ENCODE measurements at places on chromosomes 12 and 14.

GRCh38 chr12:5430641-5431603 lies 986 bp upstream of the NTF3 start:
- no peak for DNase-seq

DNA sequence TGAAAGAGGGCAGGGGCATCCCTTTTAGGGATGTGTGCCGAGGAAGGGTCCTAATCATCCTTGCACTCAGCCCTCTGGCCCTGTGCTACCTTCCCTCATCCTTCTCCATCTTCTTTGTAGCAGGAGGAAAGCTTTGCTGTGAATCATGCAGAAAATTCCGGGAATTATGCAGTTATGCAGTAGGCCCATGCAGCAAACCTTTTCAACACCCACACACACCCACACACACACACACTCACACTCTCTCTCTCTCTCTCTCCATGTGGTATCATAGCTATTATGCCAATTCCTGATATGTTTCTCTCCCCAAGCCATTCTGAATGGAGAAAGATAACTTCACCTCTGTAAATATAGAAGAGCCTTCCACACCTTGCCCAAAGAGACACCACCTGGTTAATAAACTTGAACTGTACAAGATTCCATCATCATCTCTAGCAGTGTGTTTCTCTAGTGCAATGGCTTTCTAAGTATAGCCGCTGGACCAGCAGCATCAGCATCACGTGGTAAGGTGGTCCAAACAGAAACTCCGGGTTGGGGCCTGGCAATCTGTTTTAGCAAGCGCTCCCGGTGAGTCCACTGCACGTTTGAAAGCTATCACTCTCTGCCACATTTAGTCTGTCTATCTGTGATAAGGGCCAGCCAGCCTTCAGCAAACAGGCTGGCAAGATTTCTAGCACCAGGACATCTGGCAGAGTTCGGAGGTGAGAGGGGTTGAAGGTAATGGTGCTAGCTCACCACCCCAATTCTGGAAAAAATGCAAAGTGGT lies 57.6 kb downstream of the MDM2 start:
- no peak for DNase-seq

GRCh38 chr14:101288436-101289229 lies 272.7 kb upstream of the DIO3 start:
- DNase-seq: no peak

- no peak for DNase-seq
Measured at GRCh38 chr12:95380997-95381786, 92.8 kb upstream of the METAP2 start.

DNA sequence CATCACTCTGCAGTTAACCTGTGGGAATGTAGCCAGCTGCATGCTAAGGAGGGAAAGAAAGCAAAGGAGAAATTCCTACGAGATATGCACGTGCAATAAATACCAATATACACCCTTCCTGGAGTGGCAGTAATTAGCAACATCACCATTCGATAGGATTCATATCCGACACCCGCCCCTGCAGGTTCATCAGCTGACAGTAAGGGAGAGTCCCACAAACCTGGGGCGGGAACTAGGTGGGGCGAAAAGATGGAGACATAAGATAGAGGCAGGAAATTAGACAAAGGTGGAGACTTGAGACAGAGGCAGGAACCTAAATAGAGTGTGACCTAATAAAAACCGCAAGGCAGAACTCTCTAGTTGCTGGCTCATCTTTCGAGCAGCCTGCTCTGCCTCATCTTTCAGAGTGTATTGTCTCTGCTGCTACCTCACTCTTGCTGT lies 51.6 kb downstream of the PLEKHG3 start:
- DNase-seq: peak; percentile 85

DNA sequence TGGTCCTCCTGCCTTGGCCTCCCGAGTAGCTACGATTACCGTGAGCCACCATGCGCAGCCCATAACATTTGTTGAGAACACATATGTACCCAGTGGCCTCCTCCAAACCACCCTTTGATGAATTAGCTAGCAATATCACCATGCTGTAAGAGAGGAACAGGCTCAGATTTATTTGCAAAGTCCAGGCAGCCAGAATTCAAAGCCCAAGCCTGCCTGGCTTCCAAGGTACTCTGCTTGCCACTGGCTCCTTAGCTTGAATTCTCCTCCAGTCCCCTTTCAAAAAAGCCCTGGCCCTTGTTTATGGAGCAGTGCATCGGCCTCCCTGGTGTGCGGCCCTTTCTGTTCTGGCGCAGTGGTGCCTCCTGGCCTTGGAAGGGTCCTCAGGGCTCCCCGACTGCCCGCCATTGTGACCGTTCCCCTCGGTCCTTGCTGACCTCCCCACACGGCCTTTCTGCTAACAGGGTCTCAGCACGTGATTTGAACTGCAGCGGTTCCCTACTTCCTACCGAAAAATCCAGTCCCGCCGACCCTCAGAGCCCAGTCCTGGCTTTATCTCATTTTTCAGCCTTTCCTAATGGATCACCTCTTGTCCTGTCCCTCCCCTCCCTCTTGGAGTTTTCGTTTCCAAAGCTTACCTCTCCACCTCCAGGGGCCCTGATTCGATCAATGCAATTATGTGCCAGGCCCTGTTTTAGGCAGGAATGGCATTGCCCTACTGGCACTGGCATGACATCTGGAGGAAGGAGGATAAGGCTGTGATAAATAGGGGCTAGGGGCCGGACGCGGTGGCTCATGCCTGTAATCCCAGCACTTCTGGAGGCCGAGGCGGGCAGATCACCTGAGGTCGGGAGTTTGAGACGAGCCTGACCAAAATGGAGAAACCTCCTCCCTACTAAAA lies 22.0 kb downstream of the SLC25A29 start:
- no peak for DNase-seq

DNA sequence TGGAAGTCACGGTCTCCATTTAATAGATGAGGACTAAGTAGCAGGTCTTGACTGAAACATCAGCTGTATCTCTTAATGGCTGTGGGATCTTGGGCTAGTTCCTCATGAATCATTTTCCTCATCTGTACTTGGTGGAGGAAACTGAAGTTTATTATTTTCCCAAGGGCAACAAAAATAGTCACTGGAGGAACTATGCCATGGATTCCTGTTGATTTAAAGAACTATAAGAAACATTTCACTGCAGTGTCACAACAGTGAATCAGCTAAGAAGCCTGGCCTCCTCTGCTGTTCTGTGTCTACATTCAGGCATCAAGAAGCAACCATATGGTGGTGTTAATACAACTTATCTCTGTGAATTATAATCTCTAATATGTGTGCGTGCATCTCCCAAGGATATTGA lies 200.5 kb downstream of the STXBP6 start:
- no peak for DNase-seq
